ENCODE measurements at places on chromosomes 11 and 22. TPM values are rescaled to one million over a fixed set of nuclear protein-coding genes. Genes with fewer than 3 reads are reported as not detected.

Gene ST13
- total RNA-seq: 162 TPM

Gene MMP7
- total RNA-seq: 0.34 TPM

Gene C22orf31
- total RNA-seq: not detected

Gene C11orf86
- total RNA-seq: not detected

Gene GAB4
- not detected for total RNA-seq

Gene FAM181B
- 0.07 TPM for total RNA-seq

Gene OR4C15
- not detected for total RNA-seq

Gene MIAT
- 20.0 TPM for total RNA-seq

Gene SMIM38
- total RNA-seq: 1.3 TPM

Gene SPON1
- total RNA-seq: 10.9 TPM

Gene HTR3A
- 1.3 TPM for total RNA-seq

Gene NNMT
- total RNA-seq: 200 TPM

Gene OR51F1
- not detected for total RNA-seq

Gene GUCY1A2
- total RNA-seq: 32.5 TPM

Gene CSNK2A3
- 1.2 TPM for total RNA-seq

Gene NCF4
- 89.0 TPM for total RNA-seq

Gene FGF4
- total RNA-seq: not detected

Gene DNAJB7
- not detected for total RNA-seq

Gene PRG3
- 1.1 TPM for total RNA-seq

Gene CNIH2
- total RNA-seq: 1.6 TPM

Gene MUC2
- total RNA-seq: not detected

Gene DSCAML1
- total RNA-seq: 2.4 TPM

Gene SCGB1A1
- not detected for total RNA-seq

Gene TBRG1
- total RNA-seq: 37.4 TPM

Gene XKR3
- total RNA-seq: not detected

Gene MMP12
- 9.9 TPM for total RNA-seq

Gene SVIP
- total RNA-seq: 29.7 TPM

Gene MPZL2
- 9.8 TPM for total RNA-seq

Gene CHRM1
- not detected for total RNA-seq

Gene C11orf52
- total RNA-seq: 1.5 TPM

Gene RASL10A
- total RNA-seq: 4.6 TPM

Gene APOL5
- total RNA-seq: not detected

Gene CD3G
- total RNA-seq: 26.3 TPM

Gene F2
- not detected for total RNA-seq

Gene KRTAP5-8
- total RNA-seq: not detected

Gene OOSP1
- not detected for total RNA-seq

Gene CTSW
- 32.4 TPM for total RNA-seq

Gene HSPB2
- total RNA-seq: 1.8 TPM

Gene TSKU
- 9.4 TPM for total RNA-seq

Gene DDI1
- total RNA-seq: not detected

Gene SCO2
- total RNA-seq: 5.5 TPM

Gene OR10A2
- not detected for total RNA-seq

All from spleen (tissue), 13 donors.